ENCODE measurements at places on chromosomes 5 and 9.

- no peak for DNase-seq
Observed at GRCh38 chr5:127358284-127358683, 67.7 kb downstream of the MEGF10 start.

DNA sequence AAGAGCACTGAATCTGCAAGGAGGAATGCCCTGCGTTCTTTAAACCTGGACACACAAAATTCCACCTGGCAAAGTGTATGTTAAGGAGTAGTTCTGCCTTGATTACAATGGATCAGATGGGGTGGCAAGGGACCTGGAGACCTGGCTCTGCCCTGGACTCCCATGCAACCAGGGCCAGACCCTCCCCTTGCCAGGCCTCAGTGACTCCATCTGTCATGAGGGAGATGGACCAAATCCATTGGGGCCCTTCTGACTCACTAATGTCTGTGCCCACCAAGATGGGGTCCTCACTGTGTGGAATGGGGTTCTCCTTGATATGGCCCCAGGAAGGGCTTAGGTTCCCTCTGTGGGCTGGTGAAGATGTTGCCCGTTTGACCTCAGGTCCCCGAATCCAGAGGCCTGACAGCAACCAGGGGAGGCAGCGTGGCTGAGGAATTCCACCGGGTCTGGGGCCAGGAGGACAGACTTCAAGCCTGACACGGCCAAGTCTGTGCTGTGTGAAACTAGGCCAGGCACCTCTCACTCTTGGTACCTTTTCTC is 100.3 kb downstream of the PAX5 start:
- no peak for DNase-seq

- no peak for DNase-seq
Observed at GRCh38 chr5:69374911-69375446, 5.4 kb downstream of the RAD17 start.

- DNase-seq, result no peak
Observed at GRCh38 chr5:72018143-72018803, 89.0 kb upstream of the MAP1B start.

- no peak for DNase-seq
Observed at GRCh38 chr5:108634010-108634616, 113.6 kb upstream of the FER start.

- peak; percentile 39 for DNase-seq
Observed at GRCh38 chr9:89677702-89678395, 73.0 kb downstream of the GADD45G start.

DNA sequence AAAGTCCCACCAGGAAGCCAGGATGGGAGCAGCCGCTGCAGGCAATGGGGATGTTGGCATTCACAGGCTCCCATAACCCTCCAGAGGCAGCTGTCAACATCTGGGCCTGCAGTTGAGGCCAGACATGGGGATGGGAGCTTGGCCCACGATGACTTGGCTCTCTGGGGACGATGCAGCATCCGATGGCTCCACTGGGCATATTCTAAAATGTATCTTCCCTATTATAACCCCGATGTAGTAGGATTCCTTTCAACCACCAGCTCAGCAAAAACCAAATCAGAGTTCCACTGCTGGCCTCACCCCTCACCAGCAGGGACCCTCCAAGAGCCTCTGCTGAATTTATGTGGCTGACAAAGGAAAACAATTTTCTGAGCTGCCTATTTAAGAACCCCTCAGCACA is 7.1 kb downstream of the SPRY4 start:
- no peak for DNase-seq

DNA sequence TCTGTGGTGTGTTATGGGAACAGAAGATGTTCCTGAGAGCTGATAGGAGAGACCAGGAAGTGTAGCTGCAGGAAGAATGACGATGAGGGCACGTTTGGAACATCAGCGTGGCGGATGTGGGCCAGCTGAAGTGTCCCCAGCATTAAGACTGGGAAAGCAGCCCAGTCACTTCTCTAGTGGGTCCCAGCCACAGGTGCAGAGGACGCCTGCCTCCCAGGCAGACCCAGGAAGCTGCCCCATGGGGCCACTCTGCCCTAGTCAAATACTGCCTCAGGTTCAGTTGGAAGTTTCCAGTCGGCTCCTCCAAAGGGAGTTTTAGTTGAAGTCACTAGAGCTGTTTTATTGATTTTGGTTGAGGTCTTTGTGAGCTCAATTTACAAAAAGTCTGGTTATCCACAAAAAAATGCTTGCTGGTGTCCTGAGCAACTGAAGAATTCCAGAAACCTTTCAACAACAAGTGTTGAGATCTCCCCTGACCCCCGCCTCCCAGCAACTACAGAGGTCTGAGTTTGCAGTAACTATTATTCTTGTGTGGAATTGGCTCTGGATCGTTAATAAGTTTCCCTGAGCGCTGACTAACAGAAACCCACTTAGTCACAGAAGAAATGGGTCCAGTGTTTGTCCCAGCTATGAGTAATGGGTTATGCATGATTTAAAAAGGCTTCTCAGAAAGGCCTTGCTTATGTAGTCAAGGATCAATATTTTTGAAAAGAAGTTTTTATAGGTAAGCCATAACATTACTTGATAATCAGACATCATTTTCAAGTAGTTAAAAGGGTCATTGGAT is 294.1 kb downstream of the FANCC start:
- peak; percentile 18 for DNase-seq

DNA sequence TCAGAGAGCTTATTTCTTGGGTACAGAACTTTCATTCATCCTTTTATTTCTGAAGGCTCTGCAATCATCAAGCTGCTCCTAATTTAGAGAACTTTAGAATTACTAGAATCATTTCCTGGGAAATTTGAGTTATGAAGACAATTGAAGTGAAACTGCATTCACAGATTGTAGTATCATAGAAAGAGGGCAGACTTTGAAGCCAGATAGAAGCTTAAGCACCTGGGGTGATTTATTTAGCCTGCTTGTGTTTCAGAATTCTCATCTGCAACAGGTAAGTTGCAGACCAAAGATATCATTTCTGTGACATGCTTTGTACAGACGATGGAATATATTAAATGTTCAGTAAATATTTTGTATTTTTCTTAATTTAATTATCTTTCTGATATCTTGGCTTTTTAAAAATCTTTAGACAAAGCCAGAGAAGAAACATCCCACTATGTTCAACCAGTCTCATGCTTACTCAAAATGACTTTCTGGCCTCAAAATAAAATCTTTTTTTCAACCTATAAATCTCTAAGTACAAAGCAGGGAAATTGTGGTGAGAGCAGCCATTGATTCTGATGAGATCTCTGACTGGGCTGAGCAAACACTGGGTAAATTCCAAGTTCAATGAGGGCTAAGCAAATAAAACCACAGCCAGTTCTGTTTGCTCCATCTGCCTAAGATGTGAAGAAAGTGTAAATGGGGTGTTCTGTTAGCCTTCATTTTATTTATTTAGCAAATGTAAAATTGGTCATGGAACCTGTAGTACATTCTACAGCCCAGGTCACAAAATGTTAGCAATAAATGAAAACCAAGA is 264.7 kb upstream of the CCNG1 start:
- DNase-seq, result no peak

DNA sequence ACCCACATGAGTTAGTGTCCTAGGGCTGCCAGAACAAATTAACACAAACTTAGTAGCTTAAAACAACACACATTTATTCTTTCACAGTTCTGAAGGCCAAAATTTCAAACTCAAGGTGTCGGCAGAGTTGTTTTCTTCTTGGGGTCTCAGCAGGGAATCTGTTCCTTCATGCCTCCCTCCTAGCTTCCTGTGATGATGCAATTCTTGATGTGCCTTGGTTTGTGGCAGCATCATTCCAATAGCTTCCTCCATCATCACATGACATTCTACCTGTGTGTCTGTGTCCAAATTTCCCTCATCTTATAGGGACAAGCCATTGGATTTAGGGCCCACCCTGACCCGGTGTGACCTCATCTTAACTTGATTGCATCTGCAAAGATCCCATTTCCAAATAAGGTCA is 12.2 kb upstream of the SLC25A48 start:
- DNase-seq, result no peak

GRCh38 chr5:8756498-8757084 is 789.3 kb downstream of the SEMA5A start:
- DNase-seq, result peak; percentile 75

DNA sequence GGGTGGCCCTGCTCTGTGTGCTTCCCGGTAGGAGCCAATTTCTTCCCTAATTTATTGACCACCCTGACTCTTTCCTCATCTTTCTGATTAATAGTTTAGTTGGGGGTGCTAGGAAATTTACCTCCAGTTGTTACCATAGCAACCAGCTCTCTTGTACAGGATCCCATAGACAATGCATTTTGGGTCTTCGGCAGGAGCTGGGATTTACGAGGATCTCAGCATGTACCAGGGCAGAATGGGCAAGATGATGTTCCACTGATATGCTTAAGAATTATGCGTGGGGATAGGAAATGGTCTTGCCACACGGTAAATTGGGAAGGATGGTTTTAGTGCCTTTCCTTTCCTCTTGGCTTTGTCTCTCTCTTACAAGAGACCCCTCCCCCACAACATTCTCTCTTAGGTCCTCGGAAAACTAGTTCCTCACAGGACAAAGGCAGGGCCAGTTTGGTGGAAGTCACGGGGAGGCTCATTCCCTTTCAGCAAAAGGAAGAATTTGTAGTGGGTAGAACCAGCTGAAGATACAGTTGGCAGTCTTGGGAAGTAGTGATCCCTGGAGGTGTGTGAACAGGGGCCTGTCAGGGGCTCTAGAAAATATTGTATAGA is 133.4 kb upstream of the SHB start:
- no peak for DNase-seq

DNA sequence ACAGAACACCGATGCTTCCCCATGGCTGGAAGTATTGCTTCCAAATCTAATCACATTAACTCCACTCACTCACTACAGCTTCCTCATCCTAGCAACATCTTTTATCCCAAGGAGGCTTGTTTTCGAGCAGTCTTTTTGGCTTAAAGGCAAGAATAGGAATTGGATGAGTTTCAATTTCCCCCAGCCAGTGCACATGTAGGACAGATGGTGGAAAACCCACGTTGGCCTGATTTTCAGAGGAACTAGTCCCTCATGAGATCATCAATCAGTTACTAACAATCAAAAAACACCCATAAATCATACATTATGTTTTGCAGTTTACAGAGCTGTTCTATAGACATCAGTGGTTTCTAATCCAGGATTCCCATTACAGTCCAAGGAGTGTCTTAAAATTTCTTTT is 48.5 kb upstream of the AGXT2 start:
- DNase-seq, result no peak

DNA sequence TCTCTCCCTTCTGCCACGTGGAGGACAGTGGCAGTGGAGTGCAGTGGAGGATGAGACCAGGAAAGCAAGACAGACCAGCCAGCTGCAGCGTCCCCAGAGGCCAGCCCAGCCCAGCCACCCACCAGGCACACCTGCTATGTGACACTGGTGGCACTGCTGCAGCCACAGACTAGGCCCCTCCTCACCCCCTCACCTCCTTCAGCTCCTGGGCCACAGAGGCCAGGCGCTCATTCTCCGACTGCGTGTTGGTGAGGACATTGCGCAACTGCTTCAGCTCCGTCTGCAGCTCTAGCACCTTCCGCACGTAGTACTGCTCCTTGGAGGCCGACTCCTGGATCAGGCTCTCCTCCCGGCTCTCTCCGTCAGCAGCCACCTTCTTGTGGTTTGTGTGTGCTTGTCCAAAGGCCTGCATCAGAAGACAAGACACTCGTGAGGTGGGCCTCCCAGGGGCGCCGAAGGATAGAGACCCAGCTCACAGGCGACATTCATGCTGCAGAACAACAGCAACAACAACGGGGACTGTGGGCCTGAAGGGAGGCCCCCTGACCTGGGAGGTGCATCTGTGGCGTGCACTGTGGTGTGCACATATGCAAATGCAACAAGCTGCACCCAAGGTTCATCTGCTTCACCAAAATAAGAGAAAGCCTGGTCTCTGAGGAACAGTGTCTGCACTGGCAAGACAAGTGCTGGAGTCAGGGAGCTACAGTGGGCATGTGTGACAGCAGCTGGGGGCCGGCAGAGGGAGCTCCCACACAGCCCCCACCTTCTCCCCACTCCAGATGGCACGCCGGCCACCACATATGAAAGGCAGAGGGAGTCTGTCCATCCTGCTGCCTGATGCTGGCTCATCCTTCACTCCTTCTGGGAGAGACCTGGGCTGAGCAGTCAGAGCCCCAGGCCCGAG is 35.5 kb downstream of the BICD2 start:
- DNase-seq, result peak; percentile 48

DNA sequence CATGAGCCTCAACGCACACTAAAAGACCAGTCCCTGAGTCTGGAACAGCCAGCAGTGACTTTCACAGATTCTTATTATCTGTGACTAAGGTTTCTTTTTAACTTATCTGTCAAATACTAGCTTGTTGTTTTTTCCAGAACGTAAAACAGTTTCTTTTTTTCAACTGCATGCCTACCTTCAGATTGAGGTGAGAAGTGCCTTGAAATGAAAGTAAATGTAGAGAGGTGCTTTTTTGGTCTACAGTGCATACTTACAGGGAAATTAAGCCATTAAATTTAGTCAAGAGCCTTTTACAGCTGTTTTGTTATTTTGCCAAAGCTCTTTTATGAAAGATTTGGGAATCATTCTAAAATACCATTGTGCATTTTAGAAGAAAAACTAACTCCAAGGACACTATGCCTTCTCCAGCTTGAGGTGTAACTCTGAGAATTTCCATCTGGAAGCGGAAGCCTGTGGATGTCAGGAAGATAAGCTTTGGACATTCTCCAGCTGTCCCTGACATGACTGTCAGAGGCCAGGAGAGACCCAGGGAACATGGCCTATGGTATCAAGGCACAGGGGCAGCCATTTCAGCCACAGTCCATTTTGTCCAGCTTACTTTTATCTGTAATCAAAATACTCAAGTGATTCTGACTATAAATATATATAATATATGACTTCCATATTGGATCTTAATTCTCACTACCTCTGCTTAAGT is 230.3 kb downstream of the GLIS3 start:
- no peak for DNase-seq

DNA sequence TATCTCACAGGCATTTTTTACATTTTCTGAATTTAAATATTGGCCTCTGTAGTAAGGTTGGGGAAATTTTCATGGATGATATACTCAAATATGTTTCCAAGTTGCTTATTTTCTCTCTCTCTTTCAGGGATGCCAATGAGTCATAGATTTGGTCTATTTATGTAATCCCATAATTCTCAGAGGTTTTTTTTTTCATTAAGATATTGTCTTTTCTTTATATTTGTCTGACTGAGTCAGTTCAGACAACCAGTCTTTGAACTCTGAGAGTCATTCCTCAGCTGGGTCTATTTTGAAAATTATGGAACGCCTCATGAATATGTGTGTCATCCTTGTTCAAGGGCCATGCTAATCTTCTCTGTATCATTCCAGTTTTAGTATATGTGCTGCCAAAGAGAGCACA is 223.2 kb downstream of the PCSK1 start:
- no peak for DNase-seq

DNA sequence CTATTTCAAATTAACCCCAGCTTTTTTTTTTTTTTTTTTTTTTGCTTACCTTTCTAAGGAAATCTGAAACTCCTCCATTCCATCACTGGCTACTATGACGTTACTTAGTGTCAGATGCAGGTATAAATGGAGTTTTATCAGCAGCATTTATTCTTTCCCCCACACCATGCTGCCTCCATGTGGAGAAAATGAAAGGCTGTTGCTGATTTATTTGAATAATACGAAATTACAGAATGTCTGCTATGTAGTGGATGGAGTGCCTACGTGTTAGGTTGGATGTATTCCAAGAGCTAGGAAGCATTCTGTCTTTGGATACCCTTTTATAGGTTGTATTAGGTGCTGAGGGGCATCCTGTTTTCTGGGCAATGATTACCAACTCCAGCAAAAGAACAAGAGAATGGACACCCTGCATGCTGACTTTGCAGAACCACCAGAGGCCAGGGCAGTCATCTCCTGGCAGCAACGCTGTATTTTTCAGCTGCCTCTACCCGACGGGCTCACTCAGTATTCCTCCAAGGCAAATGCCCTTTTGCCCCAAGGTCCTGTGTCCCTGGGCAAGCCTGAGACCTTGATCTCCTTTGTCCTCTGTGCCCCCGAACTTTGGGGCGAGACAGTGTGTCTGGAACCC is 199.5 kb downstream of the ALDH1A1 start:
- peak; percentile 44 for DNase-seq

- no peak for DNase-seq
Observed at GRCh38 chr5:124798890-124799289, 52.5 kb upstream of the ZNF608 start.

Data from hippocampal formation (tissue), 2 donors.